ENCODE measurements at places on chromosomes 13 and 19.

- no peak for DNase-seq
Observed at GRCh38 chr13:40514802-40515201, 151.6 kb downstream of the FOXO1 start.

- peak; percentile 53 for DNase-seq
Observed at GRCh38 chr19:48249502-48250014, 6.2 kb downstream of the CARD8 start.

DNA sequence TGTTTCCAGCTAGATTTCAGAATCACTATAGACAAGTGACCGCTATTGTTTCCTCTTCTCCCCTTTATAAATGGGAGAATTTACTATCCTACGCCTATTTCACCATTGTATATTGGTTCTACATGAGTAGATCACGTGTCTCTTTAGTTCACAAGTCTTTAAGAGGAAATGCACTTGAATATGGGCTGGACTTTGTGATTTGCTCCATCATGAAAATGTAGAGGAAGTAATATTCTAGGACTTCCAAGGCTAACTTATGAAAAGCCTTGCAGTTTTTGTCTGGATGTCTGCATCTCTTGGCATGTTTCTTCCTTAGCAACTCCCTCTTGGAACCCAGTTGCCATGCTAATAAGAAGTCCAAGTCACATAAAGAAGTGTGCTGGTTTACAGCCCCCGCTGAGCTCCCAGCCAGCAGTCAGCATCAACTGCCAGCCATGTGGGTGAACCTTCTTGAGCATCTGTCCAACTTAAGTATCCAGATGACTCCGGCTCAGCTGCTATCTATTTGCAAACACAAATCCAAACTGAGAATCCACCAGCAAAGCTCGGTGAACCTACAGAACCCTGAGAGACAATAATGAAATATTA, 4.8 kb upstream of the FBXL3 start:
- DNase-seq = no peak

- no peak for DNase-seq
Observed at GRCh38 chr19:16134510-16134909, 9.0 kb upstream of the HSH2D start.

- DNase-seq = peak; percentile 89
Observed at GRCh38 chr19:42254850-42255765, at the start of gene ERF. Gene ERF, minus strand, starts transcription at chr19:42255128. Its CDS starts 129 bp downstream, at chr19:42254999.

- DNase-seq = no peak
Observed at GRCh38 chr13:110113284-110113764, 193.6 kb downstream of the COL4A1 start.

GRCh38 chr19:16290692-16291091, 33.9 kb upstream of the KLF2 start:
- no peak for DNase-seq

DNA sequence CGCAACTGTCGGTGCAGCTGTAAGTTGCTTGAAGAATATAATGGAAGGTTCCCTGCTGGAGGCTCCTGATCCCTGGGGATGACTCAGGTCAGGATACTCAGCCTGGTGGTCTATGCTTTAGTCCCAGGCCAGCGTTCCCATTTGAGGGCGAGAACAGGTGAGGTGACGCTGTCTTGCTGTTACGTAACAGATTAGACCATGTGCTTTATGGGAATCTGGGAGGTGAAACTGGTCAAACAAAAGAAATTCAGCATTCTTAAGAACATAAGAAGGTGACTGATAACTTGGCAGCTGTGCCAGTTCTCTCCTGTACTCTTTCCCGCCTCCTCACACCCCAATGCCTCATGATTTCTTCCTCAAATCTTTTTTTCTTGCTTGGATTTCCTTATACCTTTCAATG, at the start of gene CXCL17:
Gene CXCL17 (minus strand): TSS at position 114 of the 400 bp plus-strand sequence. CDS start 114 bp downstream, outside the sequence.
- DNase-seq = no peak

DNA sequence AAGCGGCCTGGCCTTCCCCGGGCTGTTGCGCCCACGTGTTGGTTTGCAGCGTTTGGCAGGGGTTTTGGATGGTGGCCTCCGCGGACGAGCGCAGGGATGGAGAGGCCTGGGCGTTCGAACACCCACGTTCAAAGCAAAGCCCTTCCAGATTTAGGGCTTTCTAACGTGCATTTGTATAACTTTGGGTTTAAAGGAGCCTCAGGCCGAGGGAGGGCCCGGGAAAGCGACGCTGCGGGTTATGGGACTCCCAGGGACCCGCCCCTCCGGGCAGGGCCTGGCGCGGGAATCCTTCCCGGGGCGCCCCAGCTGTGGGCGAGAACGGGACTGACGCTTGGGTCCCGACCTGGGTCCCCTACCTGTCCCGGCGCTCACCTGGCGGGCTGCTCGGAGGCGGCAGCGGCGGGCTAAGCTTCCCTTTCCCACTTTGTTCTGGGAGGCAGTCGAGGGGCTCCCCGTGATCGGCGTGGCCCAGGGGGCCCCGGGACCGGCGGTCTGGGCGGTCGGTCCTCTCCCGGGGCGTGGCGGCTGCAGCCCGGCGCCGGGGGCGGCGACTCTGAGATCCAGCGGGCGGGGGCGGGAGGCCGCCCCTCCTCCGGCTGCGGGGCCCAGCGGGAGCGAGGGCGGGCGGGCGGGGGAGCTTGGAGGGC, at the start of gene FBXO17:
Gene FBXO17 (minus strand): TSS at position 529 of the 647 bp plus-strand sequence. CDS start 25,423 bp downstream, outside the sequence.
- DNase-seq = no peak

GRCh38 chr19:44305457-44305856, 632 bp upstream of the ZNF235 start:
- no peak for DNase-seq

DNA sequence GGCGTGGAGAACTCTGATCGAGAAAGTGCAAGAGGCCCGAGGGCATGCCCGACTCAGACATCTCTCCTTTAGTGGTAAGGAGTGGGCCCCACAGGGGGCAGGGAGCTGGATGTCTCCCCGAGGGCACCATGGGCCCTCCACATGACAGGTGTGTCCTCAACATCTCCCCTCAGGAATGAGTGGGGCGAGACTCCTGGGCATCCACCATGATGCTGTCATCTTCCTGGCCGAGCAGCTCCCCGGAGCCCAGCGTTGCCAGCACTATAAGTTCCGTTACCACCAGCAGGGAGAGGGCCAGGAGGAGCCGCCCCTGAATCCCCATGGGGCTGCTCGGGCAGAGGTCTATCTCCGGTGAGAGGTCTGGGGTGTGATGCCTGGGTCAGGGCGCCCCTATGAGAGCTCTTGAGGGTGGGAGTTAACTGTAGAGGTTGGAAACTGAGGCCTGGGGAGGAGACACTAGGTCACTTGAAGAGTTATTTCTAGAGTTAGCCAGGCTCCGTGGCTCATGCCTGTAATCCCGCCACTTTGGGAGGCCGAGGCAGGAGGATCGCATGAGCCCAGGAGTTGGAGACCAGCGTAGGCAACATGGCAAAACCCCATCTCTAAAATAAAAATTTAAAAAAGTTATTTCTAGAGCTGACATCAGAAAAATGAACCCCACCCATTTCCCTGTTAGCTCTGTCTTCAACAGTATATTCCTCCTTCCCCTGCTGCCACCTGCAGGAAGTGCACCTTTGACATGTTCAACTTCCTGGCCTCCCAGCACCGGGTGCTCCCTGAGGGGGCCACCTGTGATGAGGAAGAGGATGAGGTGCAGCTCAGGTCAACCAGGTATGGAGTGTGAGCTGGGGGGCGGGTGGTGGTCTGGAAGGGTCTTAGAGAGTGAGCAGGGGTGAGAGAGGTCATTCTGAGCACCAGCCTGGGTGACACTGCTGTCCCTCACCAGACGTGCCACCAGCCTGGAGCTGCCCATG, 5.1 kb downstream of the IGFLR1 start:
- peak; percentile 17 for DNase-seq

GRCh38 chr13:44116562-44117332, 237.0 kb downstream of the LACC1 start:
- no peak for DNase-seq

GRCh38 chr13:70893832-70894231, 785.6 kb upstream of the KLHL1 start:
- no peak for DNase-seq

GRCh38 chr19:29539670-29540069, 13.9 kb downstream of the VSTM2B start:
- no peak for DNase-seq

DNA sequence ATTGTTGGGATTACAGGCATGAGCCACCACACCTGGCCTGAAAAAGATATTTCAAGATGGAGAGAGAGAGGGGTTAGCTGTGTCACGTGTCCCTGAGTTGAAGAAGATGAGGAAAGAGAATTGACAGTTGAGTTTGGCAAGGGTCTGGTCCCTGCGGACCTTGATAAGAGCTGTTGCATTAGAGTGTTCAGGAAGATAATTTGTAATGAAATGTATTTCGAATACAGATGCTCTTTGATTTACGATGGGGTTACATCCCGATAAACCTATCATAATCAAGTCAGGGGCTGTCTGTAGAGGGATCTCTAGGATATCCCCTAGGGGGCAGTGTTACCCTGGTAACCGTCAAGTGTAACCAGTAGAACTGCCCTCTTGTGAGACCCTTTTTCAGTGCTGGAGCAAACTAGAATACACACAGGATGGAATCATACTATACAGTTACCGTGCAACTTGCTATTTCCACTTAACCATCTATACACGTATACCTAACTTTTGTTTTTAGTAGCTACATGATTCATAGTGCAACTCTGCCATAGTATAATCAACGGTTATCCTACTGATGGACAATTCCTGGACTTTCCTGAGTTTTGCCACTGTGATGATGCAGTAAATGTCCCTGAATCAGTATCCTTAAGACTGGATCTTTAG, 1.5 kb upstream of the ELOF1 start:
- peak; percentile 93 for DNase-seq

GRCh38 chr13:45775401-45775963, 73.4 kb downstream of the CBY2 start:
- DNase-seq = no peak

DNA sequence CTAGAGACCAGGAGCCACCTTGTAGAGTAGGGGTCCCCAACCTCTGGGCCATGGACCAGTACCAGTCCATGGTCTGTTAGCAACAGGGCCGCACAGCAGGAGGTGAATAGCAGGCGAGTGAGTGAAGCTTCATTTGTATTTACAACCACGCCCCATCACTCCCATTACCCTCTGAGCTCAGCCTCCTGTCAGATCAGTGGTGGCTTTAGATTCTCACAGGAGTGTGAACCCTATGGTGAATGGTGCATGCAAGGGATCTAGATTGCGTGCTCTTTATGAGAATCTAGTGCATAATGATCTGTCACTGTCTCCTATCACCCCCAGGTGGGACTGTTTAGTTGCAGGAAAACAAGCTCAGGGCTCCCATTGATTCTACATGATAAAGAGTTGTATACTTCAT, 303.6 kb downstream of the KCNRG start:
- no peak for DNase-seq

- DNase-seq = no peak
Observed at GRCh38 chr13:100432611-100433010, 156.0 kb downstream of the GGACT start.

GRCh38 chr13:87120476-87120875, 550.7 kb upstream of the SLITRK5 start:
- DNase-seq = no peak

DNA sequence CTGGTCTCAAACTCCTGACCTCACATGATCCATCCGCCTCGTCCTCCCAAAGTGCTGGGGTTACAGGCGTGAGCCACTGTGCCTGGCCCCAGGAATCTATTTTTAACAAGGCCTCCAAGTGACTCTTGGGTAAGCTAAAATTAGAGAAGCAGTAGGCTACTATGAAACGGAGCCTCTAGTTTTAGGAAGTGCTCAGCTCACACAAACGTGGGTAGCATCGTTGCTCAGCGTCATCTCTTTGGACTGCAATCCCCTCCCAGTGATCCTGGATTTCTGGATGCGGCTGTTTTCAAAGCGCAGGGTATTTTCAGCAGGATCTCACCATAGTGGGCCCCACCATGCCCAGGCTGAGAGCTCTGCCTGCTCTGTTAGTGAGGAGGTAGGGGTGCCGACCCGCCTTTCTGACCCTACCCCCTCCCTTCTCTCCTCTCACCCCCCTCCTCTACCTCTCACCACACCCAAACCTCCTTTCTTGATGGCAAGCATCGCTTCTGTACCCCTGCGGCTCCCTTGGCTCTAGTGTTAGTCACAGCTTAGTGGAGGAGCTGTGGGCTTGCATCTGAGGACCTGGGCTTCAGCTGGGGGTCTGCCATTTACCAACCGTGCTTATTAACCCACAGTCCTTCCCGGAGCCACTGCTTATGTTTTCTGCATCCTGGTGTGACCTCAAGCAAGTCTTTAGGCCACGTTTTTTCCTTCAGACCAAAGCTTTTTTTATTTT, 34.2 kb downstream of the GJA3 start:
- DNase-seq = no peak

DNA sequence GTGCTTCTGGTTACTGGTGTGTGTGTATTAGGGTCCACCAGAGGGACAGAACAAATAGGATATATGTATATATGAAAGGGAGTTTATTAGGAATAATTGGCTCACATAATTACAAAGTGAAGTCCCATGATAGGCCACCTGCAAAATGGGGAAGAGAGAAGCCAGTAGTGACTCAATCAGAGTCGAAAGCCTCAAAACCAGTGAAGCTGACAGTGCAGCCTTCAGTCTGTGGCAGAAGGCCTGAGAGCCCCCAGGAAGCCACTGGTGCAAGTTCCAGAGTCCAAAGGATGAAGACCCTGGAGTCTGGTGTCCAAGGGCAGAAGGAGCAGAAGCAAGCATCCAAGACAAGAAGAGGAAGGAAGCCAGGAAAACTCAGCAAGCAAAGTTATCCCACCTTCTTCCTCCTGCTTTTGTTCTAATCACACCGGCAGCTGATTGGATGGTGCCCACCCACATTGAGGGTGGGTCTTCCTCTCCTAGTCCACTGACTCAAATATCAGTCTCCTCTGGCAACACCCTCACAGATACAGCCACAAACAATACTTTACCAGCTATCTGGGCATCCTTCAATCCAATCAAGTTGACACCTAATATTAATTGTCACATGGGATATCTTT, 21.7 kb upstream of the SCEL start:
- DNase-seq = no peak

- no peak for DNase-seq
Observed at GRCh38 chr19:19775891-19776205, 42.9 kb upstream of the ZNF14 start.

DNA sequence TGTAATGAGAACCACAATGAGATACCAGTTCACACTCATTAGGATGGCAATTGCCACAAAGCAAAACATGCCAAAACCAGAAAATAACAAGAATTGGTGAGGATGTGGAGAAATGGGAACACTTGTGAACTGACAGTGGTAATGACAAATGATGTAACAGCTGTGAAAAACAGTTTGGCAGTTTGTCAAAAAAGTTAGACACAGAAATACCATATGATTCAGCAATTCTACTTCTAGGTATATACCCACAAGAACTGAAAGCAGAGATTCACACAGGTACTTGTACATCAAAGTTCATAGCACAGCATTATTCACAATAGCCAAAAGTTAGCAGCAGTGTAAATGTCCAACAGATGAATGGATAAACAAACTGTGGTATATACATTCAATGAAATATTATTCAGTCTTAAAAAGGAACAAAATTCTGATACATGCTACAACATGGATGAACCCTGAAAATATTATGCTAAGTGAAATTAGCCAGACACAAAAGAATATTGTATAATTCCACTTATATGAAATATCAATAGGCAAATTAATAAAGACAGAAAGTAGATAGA, 96.5 kb downstream of the UGGT2 start:
- DNase-seq = no peak

- no peak for DNase-seq
Observed at GRCh38 chr13:97810152-97810551, 143.3 kb upstream of the IPO5 start.
